ENCODE measurements at places on chromosomes 3 and 15.

GRCh38 chr3:139131951-139132350, 87.3 kb upstream of the PRR23C start:
- no peak for DNase-seq

- no peak for DNase-seq
Measured at GRCh38 chr3:174116421-174116820, 718.9 kb downstream of the NLGN1 start.

GRCh38 chr3:9276761-9277370, 27.4 kb upstream of the SRGAP3 start:
- no peak for DNase-seq

GRCh38 chr3:87336761-87337160, 60.4 kb upstream of the POU1F1 start:
- DNase-seq: no peak

DNA sequence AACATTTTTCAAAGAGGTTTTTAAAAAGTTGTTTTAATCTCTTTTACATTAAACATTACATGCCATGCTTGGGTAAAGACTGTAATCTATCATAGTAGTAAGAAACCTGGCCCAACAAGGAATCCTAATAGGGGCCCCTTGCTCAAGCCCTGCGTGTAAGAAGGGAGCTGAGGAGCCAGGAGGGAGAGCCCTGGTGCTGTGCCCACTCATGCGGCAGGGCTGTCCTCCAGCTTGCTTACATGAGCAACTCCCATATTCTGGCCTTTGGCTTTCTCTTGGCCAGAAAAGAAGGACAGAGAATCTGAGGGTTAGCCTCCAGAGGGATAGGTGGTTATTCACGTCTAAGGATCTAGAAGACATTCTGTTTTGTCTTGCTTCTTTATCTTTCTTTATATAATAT, 49.8 kb downstream of the KBTBD12 start:
- DNase-seq: no peak

All from activated CD8-positive, alpha-beta memory T cell treated with anti-CD3 and anti-CD28 coated beads, Interleukin-2, amount 50 U/mL, for 48 hours (primary cell).